ENCODE measurements at places on chromosomes 2 and 18.

DNA sequence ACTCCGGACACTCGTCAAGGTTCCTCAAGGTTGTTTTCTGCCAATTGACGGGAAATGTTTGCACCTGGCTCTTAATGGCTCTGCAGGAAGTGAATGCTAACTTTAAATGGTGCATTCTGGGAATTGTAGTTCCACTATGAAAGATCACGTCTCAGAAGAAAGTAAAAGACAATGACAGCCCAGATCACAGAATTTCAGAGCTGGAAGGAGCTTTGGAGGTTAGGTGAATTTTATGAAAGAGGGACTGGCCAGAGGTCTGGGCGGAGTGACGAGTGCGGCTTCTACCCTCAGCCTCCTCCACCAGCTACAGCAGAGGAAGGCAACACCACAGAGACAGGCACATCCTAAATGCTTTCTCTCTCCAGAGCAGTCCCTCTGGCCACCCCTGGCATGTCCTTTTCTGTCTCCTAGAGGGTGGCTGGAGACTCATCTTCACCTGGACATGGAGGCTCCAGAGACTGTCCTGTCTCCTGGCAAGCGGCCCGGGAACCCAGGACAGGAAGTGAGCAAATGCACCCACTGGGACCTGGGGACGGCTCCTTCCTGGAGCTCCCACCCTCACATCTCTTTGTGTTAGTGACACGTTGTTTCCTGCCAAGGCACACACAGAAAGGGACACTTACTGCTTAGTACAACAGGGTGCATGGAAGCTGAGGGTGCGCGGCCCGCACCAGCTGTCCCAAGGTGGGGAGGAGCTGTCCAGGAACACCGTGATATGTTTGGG lies 19.4 kb downstream of the THAP4 start:
- no peak for DNase-seq

DNA sequence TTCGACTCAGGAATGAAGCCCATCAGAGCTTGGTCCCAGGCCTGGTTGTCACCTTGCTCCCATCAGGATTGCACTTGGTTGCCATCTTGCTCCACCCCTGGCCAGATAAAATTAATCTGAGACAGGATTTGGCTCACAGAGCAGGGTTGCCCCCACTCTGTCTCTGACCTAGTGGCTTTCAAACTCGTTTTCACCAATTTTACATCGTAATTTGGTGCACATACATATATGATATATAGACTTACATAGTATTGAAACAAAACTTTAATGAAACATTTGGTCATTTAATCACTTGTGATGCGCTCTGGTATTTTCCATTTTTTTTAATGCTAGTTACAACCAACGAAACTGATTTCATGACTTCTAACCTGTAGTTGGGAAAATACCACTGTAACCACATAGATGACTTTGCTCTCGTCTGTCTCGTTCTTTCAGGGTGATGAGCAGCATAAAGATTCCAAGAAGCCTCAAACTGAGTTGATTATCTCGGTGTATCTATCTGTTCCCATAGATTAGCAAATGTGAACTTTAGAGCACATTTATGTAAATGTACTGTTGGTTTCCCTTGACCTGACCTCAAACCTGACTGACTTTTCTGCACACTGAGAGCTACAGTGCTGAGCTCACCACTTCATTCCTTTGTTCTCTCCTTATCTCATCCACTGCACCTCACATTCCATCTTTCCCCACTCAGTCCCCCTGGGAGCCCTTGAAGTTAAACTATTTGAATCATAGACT lies 30.5 kb upstream of the PLB1 start:
- no peak for DNase-seq

DNA sequence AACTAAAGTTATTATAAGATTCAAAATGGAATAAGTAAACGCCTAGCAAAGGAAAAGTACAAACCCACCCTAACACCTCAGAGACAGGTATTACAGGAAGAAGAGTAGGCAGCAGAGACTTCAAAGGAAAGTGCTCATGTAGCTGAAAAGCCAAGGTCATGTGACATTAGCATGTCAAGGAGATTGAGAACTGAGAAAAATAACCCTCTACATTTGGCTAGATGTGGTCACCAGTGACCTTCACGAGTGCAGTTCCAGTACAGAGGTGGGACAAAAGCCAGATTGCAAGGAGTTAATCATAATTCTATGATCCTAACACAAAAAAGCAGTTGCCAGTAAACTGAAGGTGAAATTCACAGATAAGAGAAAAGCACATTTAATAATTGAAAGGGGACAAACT lies 252.7 kb downstream of the ZEB2 start:
- no peak for DNase-seq

GRCh38 chr2:112787729-112788393 lies 3.6 kb upstream of the IL1A start:
- DNase-seq, result no peak

DNA sequence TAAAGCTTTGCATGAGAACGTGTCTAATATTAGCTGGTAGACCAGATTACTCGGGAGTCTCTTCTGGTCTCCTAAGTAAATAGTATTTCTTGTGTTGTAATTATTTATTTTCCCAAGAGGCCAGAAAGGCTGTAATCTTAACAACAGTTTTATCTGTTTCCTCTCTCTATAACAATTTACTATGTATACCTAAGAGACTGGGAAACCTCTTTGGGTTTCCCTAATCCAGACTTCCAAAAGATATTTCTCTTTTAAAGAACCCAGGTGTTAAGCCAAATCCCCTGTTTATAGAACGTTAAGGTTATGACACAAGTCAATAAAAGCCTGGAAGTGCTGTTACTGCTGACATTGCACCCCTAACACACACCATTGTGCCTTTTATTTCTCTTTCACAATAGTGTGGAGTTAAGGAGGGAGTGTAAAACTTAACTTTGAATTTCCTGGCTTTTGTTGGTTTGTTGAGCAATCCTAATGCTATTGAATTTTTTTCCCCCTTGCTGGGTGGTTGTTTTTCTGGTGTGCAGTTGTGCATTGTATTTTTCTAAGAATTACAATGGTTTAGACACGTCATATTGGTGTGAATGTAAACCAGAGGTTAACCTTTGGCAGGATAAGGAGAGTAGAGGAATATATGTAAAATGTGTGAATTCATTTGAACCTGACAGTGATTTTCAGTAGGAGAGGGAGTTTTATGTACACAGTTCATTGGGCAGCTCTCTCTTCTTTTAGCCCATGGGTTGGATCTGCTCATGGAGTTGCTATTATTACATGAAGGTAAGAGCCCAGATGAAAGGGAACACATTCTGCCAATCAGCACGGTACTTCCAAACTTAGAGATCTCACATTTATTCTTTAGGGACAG lies 192.8 kb downstream of the MTX2 start:
- no peak for DNase-seq

DNA sequence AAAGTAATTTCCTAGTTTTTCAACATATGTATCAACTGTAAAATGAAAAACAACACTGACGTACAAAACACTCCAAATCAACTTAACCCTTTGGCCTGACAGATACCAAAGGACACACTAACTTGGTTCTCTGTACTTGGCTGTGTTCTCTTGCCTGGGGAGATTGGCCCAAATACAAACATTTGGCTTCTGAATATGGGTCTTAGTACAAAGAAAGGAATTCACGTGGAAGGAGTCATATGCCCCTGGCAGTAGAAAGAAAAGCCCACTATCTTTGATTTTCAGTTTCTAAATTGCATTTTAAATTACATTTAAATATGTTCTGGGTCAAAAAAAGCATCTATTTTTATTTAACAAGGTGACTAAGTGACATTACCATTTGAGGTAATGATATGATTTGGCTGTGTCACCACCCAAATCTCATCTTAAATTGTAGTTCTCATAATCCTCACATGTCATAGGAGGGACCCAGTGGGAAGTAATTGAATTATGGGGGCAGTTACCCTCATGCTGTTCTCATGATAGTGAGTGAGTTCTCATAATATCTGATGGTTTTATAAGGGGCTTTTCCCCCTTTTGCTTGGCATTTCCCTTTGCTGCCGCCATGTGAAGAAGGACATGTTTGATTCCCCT lies 153.6 kb upstream of the CCDC195 start:
- DNase-seq, result no peak

DNA sequence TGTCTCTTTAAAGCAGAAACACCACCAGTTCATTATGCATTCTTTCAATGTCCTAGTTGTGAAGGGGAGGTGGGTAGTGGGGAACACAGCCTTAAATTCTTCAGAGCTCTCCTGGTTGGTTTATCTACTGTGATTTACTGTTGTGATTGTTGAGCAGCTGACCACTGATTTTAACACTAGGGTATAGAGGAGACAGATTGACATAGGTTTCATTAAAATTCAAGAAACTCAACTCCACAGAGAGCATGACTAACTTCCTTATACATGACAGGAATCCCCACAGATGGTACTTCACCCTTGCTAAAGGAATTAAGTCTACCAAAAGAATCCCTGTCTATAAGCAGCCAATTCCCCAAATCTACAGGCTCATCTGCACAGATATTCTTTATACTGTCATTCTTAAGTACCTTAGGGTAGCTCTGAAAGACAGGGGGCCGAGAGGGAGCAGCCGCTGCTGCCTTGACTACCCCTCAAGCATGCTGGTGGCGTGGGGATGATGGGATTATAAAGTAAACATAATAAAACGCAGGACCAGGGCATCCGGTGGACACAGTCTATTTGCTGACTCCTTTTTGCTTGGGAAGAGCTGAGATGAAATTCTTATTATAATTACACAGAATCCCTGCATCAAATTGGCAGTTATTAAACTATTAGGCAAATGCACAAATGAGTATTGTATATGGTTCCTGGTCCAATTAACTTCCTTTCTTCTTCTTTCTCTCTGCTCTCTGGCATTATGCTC lies 1377.6 kb upstream of the PIK3C3 start:
- no peak for DNase-seq

DNA sequence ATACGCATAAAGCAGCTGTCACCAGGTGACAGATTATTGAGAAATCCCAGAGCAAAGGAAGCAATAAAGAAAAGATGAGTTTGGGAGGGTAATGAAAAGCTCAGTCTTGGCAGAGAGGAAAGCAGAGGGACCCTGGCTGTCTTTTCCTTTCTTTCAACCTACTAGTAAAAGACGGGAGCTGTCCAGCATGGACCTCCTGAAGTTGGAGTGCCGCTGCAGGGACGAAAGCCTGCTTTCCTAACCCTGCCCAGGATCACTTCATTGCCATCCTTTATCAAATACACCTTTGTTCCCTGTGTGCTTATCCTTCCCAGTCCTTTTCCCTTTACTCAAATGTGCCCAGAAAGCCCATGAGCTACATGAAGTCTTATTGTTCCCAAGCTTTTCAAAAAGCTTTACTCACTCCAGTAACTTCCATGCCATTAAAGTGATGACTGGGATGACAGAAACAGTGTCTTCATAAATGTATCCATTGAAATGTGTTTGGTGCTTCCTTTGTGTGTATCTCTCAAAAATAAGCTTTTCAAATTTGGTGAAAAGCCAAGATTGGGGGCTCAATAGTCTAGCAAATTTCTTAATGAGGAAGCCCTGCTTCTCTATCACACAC lies 3.7 kb upstream of the SPR start:
- DNase-seq, result no peak

DNA sequence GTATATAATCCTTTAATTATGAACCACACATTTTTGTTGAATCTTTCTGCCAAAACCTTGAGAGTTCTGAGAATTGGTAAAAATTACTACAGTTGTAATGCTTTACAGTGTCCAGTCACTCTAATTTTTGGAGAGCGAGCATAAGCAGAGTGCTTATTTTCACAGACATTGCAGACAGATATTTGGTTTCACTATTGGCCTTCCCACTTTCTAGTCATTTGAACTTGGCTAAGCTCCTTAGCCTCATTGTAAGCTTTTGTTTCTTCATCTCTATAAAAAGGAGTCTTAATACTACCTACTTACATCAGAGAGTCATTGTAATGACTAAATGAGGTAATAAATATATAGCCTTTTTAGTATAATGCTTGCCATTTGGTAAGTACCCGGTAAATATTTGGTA lies 80.4 kb downstream of the LCLAT1 start:
- no peak for DNase-seq

DNA sequence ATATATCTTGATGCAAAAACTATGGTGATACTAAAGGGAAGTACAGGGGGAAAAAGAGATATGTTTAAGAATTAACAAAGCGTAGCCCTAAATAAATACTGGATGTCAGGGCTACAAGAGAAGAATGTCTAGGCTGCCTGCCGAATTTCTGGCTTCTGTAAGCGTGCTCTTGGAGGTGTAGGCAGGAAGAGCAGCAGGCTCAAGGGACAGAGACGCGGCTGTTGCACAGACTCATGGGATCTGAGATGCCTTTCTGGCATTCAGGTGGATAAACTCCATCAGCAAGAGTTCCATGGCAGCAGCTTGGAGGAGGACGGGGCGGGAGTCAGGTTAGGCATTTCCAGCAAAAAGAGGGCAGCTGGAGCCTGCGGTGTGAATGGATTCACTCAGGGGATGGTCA lies 123.2 kb upstream of the TWIST2 start:
- no peak for DNase-seq

- no peak for DNase-seq
These were observed 102.3 kb upstream of the GULP1 start for GRCh38 chr2:188189356-188189755.

Data from activated gamma-delta T cell treated with anti-CD3 and anti-CD28 coated beads, Interleukin-2, amount 50 U/mL, for 16 hours (primary cell).